ENCODE measurements at places on chromosomes 13 and 19.

DNA sequence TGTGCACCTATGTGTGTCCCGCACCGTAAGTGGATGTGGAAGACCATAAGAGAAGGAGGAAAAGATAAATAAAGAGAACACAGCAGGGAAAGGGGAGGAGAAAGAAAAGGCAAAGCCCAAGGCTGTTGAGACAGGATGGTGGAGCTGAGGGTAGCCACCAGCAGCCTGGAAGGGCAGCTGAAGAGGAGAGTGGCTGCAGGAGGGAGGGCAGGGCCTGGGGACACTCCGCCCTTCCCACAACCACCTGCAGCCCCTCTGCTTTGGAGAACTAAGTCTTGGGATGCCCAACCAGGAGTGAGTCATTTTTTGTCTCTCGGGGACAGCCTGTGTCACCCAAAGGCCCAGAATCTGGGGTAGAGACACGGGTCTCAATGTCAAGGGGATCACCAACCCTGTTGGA lies 26.4 kb upstream of the CCNE1 start:
- no peak for DNase-seq

GRCh38 chr19:49216071-49216470 lies 58.5 kb downstream of the TRPM4 start:
- no peak for DNase-seq

- no peak for DNase-seq
Observed at GRCh38 chr19:57850553-57851017, 926 bp downstream of the ZNF587 start.

DNA sequence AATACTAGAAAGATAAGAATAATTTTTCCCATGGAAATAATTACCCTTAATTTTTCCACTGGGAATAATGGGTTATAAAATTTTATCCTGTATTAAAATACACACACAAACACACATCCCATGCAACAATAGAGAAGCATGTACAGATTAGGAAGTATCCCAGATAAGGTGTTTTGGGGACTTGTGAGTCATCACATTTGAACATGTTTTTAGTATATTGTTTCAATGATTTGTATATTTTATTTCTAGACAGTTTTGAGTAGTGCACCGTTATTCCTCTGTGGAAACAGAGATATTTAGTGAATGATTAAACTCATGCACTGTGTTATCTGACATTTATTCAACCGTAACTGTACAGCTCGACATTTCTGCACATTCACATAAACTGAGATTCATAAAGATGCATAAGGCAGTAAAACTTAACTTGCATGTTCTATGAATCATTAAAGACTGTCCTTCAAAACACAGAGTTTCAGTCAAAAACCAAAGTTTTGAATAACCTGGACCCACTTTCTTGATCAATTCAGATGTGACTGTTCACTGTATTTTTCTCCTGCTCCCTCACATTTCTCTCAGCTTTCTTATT lies 30.1 kb downstream of the KLF12 start:
- DNase-seq: no peak

DNA sequence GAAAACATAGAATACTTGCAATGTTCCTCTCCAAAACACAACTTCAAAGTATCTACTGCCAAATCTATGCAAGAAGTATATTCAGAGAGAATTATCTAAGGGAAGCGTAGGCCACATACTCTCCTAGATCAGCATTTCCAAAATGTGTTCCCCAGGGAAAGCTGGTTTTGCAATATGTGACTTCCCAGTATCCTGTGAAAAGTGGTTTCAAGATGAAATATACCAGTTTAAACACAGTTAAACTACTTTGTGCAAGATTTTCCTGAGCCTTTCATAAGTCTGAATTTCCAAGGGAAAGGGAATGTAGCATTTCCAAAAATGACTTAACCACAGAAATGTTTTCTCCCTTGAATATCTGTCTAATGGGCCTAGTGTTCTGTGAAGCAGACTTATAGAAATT lies 7.6 kb downstream of the STARD13 start:
- no peak for DNase-seq

Measured in anterior cingulate cortex (tissue), 58 donors.